ENCODE measurements at places on chromosomes 12 and 14.
A peak's percentile ranks its signal among the peaks of the same experiment; 100 is the strongest.

DNA sequence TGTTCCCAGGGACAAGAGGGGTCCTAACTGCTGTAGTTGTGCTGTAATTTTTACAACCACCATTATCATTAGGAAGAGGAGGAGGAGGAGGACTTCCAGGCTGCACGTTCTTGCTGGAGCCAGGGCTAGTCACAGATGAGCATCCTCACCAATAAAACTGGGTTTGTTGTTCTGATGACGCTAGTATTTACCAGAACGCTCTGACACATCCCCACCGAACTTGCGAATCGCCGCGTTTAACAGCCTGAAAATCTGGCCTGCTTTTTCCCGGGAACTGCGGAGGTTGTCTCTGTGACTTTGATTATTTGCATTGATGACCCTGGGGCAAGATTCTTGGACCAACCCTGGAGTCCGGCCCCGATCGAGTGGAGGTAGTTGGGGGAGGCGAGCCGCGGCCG lies 10.2 kb downstream of the TBX5 start:
- no peak for DNase-seq

GRCh38 chr12:31756977-31757420 lies 28.2 kb upstream of the AMN1 start:
- no peak for DNase-seq

DNA sequence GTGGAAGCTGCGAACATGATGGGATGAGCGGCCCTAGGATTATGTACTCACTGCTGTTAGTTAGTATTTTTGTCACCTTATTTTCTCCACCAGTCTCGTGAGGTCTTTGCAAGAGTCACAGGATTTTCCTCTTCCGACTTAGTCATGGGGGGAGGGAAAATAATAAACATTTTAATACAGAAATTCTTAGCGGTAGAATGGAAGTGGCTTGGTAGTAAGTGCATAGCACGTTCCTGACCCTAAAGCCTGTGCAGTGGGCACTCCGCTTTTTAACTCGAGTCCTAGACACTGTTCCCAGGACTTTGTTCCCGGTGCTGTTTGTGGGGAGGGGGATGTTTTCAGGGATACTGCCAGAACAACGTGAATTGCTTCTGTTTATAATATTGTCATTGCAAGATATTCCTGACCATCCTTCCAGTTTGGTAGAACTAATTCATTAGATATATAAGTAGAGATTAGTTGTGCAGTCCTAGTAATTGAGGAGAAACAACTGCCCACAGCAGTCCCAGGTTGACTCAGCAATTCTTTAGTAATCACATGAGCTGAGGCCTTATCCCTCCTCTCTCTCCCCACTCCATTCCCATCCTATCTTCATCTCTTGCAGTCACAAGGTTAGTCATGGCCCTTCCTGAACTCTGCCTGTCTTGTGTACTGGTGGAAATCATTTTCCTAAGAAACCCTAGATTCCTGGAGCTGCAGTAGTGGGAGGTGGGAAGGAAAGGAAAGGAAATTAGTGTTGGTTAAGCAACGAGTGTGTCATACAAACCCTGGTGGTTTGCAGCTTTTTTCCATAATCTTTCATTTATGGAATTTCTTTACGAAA lies 799 bp downstream of the SLC38A6 start:
- peak; percentile 48 for DNase-seq

GRCh38 chr14:39425947-39426346 lies 6.3 kb downstream of the FBXO33 start:
- DNase-seq = no peak

DNA sequence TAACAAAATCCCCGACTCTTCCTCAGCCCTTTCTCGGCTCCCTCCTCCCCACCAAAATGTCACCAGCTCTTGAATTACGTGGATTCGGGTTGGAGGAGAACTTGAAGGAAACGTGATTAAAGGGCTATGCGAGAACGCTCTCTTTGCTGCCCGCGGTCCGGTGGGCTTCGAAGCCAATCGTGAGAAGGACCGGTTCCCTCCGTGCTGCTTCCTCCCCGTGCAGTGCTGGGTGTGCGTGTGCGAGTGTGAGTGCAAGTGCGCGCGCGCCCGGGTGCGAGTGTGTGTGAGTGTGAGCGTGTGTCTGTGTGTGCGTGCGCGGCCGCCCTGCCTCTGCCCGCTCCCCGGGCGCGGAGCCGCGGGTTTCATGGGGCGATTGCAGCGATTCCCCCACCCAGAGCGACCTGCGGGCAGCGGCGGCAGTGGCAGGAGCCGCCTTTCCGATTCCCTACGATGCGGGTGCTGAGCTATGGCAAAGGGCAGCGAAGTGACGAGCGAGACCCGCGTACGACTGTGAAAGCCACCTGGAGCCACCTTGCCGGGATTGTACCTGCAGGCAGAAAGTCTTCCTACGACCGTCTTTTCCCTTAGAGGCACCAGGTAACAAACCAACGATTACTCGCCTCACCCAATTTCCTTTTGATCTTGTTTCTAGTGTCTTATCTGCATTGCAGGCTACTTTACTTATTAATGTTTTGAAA lies 1.4 kb downstream of the LRFN5 start:
- peak; percentile 37 for DNase-seq

GRCh38 chr14:105046891-105047282 lies 18.3 kb downstream of the GPR132 start:
- no peak for DNase-seq

- no peak for DNase-seq
Measured at GRCh38 chr12:68806488-68807237, 1.3 kb upstream of the MDM2 start.

- DNase-seq = no peak
Measured at GRCh38 chr12:48128800-48129199, 9.6 kb downstream of the PFKM start.

GRCh38 chr12:78767264-78767981 lies 97.2 kb upstream of the SYT1 start:
- no peak for DNase-seq

- no peak for DNase-seq
Measured at GRCh38 chr12:101876322-101876860, 989 bp upstream of the DRAM1 start.

GRCh38 chr12:131120831-131121271 lies 167.1 kb downstream of the ADGRD1 start:
- no peak for DNase-seq

- DNase-seq = no peak
Measured at GRCh38 chr12:119683413-119683812, 15.5 kb downstream of the PRKAB1 start.

DNA sequence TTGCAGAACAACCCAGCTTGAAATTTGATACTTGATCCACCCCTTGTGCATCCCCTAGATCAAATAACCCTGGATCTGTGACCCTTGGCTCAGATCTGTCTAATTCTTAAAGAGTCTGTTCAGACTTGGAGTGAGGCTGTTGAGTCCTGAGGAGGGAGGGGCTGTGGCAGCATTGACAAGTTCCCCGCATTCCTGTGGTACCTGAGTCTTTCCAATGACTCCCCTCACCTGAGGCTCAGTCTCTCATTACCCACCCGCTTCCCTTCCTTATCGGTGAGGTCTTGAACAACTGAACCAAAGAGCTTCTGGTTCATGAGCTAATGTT lies 16.1 kb upstream of the HDAC7 start:
- no peak for DNase-seq

- no peak for DNase-seq
Measured at GRCh38 chr14:64550621-64551333, 1.0 kb downstream of the PPP1R36 start.

DNA sequence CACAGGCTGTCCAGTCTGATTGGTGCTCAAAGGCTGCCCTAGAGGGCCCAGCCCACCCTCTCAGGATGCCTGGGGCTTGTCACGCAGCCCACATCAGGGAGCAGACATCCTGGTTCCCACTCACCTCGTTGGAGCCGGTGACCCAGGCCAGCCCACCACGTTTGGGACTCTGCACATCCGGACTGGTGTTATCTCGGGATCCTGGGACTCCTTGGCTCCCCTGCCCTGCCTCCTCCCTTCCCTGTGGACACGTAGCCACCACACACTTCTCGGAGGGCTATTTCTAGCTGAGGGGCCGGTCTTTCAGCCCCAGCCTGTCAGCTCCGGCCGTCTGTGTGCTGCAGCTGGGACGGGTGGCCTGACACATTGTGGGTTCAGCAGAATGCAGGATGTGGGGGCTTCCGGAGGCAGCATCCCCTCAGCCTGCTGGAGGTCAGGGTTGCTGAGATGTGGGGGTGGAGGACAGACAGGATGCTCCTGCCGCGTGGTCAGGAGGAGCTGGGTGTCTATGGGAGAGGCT lies 12.8 kb upstream of the FGF23 start:
- no peak for DNase-seq

GRCh38 chr12:45730084-45730347 lies 510 bp downstream of the ARID2 start:
- DNase-seq = no peak

DNA sequence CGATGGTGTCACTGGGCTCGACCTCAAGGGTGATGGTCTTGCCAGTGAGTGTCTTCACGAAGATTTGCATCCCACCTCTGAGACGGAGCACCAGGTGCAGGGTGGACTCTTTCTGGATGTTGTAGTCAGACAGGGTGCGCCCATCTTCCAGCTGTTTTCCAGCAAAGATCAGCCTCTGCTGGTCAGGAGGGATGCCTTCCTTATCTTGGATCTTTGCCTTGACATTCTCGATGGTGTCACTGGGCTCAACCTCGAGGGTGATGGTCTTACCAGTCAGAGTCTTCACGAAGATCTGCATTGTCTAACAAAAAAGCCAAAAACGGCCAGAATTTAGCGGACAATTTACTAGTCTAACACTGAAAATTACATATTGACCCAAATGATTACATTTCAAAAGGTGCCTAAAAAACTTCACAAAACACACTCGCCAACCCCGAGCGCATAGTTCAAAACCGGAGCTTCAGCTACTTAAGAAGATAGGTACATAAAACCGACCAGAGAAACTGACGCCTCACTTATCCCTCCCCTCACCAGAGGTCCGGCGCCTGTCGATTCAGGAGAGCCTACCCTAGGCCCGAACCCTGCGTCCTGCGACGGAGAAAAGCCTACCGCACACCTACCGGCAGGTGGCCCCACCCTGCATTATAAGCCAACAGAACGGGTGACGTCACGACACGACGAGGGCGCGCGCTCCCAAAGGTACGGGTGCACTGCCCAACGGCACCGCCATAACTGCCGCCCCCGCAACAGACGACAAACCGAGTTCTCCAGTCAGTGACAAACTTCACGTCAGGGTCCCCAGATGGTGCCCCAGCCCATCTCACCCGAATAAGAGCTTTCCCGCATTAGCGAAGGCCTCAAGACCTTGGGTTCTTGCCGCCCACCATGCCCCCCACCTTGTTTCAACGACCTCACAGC lies 717 bp downstream of the UBC start:
- DNase-seq = no peak

DNA sequence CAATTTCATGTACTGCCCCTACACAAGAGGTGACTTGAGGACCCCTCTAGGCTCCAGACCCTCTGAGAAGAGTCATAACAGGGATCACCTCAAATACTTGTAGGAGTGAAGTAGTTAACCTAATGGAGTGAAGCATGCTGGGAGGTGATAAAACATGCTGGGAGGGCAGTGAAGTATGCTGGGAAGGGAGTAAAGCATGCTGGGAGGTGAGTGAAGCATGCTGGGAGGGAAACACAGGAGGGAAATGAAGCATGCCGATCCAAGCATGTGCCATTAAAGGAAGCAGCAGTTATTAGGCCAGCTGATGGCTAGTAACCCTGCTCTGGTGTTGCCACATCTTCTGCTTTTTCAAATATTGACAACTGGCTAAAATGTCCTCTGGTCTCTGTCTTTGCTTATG lies 70.7 kb upstream of the TRHDE start:
- DNase-seq = no peak

DNA sequence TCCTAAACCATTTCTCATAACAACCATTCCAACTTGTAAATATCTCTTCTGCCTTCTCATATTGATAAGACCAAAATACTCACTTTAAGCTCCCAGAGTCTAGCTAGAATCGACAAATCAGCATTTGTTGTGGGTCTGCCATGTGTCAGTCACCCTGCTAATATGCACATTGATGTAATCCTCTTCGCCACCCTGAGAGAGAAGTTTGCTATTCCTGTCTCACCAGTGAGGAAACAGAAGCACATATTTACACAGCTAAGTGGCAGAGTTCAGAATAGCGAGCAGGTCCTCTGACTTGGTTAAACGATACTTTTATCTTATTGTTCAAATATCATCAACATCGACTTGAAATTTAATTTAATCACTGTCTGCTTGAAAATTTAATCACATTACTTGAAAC lies 142.1 kb downstream of the ANO4 start:
- DNase-seq = no peak

- no peak for DNase-seq
Measured at GRCh38 chr12:1174659-1175058, 183.6 kb downstream of the ERC1 start.

Data from NCI-H2107 (cell line).